ENCODE measurements at places on chromosomes 4 and X.

GRCh38 chr4:96193061-96193460 is 353.2 kb downstream of the PDHA2 start:
- no peak for DNase-seq

- DNase-seq = no peak
Measured at GRCh38 chr4:108051343-108051742, 61.7 kb downstream of the HADH start.

GRCh38 chrX:130418740-130419139 is 17.0 kb downstream of the RBMX2 start:
- no peak for DNase-seq

DNA sequence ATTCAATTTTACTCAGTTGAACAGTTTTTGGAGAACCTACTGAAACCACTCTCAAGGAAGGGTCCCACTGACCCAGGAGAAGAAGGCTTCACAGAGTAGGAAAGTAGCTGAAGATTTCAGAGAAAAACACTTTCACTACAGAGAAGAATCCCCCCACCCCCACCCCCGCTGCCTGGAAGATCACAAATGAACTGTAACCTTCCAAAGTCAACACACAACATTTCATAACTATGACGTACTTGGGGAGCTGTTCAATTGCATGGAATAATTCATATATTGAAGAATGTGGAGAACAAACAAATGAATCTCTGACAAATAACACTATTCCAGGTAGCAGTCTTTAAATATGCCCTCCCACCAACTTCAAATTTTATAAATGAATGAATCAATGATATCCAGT is 86.1 kb upstream of the STS start:
- DNase-seq = no peak

DNA sequence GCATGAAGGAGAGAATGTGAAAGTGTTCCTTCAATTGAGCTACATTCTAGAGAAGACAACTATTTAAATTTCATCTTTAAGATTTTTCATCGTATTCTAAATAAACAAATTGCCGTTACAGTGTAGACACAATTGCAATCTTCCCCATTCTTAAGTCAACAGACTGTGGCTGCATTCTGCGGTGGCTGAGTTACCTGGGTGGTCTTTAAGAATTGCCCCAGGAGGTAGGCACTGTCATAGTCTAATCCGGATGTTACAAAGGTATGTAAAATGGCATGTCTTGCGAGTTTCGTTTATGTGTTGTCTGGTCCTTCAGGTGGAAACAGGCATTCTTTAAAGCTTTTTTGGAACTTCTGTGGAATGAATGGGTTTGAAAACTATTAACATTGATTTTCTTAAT is 586.1 kb upstream of the PITX2 start:
- no peak for DNase-seq

All from stimulated activated CD4-positive, alpha-beta T cell treated with anti-CD3 and anti-CD28 coated beads, TNF-alpha, amount 100 ng/mL, for 1 hour (primary cell).